ENCODE measurements at places on chromosomes 6 and 20. TPM values are rescaled to one million over a fixed set of nuclear protein-coding genes. Genes with fewer than 3 reads are reported as not detected.

Gene KIAA0408
- total RNA-seq: 7.2 TPM

Gene MRPL18
- 81.0 TPM for total RNA-seq

Gene PPP1R16B
- 37.3 TPM for total RNA-seq

Gene ADTRP
- total RNA-seq: 0.38 TPM

Gene LY6G5C
- 1.4 TPM for total RNA-seq

Gene LINC00237
- total RNA-seq: not detected

Gene DLGAP4
- total RNA-seq: 31.8 TPM

Gene PRND
- not detected for total RNA-seq

Gene C6orf52
- total RNA-seq: not detected

Gene BIRC7
- total RNA-seq: 1.3 TPM

Gene OR2H1
- total RNA-seq: not detected

Gene GTF2H4
- total RNA-seq: 7.3 TPM

Gene HLA-DOA
- 2.1 TPM for total RNA-seq

Gene LPA
- not detected for total RNA-seq

Gene TCF21
- 0.44 TPM for total RNA-seq

Gene FOXA2
- not detected for total RNA-seq

Gene RTN4IP1
- 2.9 TPM for total RNA-seq

Gene LY6G6F
- not detected for total RNA-seq

Gene CLPSL2
- total RNA-seq: not detected

Gene SLPI
- 23.6 TPM for total RNA-seq

Gene SYCP2L
- 2.6 TPM for total RNA-seq

Gene SLC18B1
- 22.4 TPM for total RNA-seq

Gene HSPA12B
- total RNA-seq: 8.6 TPM

Gene FHL5
- 38.5 TPM for total RNA-seq

Gene NRSN1
- total RNA-seq: not detected

Gene TAF4
- 10.9 TPM for total RNA-seq

Gene FAM83C
- total RNA-seq: not detected

Gene IL17F
- not detected for total RNA-seq

Gene PCSK2
- total RNA-seq: not detected

Gene PDYN
- total RNA-seq: not detected

Gene VSX1
- total RNA-seq: not detected

Gene GRIK2
- total RNA-seq: 0.51 TPM

Gene BPIFA3
- total RNA-seq: not detected

Gene ENPP5
- 0.66 TPM for total RNA-seq

Gene MOG
- total RNA-seq: not detected

Gene TRIM15
- total RNA-seq: not detected

Gene CNR1
- total RNA-seq: 24.5 TPM

Gene RAD21L1
- not detected for total RNA-seq

Gene ESR1
- total RNA-seq: 4.4 TPM

Gene TOX2
- 2.6 TPM for total RNA-seq

Gene PHACTR3
- 0.66 TPM for total RNA-seq

Gene DTNBP1
- 7.7 TPM for total RNA-seq

Gene CRISP2
- not detected for total RNA-seq

Gene DSE
- total RNA-seq: 128 TPM

Gene PLN
- 14.2 TPM for total RNA-seq

Gene MED23
- 24.1 TPM for total RNA-seq

Gene RPS6KA2
- 43.9 TPM for total RNA-seq

Gene HLA-G
- not detected for total RNA-seq

Gene RCAN2
- 17.2 TPM for total RNA-seq

Gene HSF2
- total RNA-seq: 16.7 TPM

Gene TBXT
- total RNA-seq: not detected

Gene DSP
- 2.8 TPM for total RNA-seq

Gene GTSF1L
- total RNA-seq: not detected

Gene LTB
- total RNA-seq: not detected

Gene POPDC3
- 1.1 TPM for total RNA-seq

Gene ACTR5
- 7.3 TPM for total RNA-seq

Gene COL12A1
- 417 TPM for total RNA-seq

Gene BMP7
- total RNA-seq: not detected

Gene WFDC12
- not detected for total RNA-seq

All from subcutaneous adipose tissue (tissue), 4 donors.